ENCODE measurements at places on chromosomes 7 and 10.

GRCh38 chr7:154672659-154673415, 330.1 kb downstream of the PAXIP1 start:
- DNase-seq: no peak

- no peak for DNase-seq
These were observed 95.1 kb downstream of the ETV1 start for GRCh38 chr7:13894377-13894776.

- DNase-seq: no peak
These were observed 36.4 kb downstream of the GDI2 start for GRCh38 chr10:5776881-5777197.

DNA sequence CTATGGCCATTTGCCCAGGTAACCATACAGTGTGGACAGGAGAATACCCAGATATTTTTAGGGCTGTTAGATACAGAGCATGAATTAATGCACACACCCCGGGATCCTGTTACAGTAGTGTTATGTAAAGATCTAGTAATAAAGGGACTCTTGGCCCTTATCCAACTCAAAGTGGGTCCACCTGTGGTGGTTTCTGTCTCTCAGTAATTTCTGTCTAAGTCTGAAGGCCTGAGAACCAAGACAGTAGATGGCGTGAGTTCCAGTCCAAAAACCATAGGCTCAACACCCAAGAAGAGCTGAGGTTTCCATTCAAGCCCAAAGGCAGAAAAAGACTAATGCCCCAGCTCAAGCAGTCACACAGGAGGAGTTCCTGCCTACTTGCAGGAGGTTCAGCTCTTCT, 277.7 kb downstream of the ZEB1 start:
- DNase-seq: no peak

GRCh38 chr7:11373546-11374142, 400.0 kb downstream of the PHF14 start:
- DNase-seq: no peak

- DNase-seq: no peak
These were observed 63.3 kb upstream of the PAPSS2 start for GRCh38 chr10:87596351-87596750.

DNA sequence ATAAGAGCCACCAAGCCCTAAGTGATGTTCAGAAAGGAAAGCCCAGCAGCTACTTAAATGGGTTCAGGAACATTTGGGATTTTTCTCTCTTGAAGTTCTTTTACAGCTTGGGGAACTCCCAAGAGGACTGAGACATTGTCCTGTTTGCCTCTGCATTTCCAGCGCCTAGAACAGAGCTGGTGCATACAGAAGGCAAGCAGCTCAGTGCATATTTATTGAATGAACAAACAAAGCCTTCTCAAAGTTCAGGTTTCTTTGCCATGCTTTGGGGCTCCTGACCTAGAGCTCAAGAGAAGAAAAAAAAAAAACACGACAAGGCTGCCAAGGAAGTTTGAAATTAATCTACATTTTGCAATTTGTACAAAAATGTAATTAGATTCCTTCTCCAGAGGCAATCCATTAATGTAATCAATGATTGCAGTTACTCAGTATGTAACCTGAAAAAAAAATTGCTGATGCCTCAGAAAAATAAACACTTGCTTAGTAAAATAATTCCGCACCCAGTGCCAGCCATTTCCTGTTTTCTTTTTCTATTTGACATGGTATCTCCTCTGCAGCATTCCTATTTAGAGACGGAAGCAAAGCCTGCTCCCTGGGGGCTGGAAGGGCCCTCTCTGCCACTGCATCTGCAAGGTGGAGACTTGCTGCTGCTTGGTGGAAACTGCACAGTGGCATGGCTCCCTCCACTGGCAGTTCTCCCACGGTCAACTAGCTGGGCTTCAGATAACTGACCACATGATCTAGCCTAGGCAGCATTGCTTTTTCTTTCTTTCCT, 157.3 kb downstream of the TMEM178B start:
- DNase-seq: no peak

DNA sequence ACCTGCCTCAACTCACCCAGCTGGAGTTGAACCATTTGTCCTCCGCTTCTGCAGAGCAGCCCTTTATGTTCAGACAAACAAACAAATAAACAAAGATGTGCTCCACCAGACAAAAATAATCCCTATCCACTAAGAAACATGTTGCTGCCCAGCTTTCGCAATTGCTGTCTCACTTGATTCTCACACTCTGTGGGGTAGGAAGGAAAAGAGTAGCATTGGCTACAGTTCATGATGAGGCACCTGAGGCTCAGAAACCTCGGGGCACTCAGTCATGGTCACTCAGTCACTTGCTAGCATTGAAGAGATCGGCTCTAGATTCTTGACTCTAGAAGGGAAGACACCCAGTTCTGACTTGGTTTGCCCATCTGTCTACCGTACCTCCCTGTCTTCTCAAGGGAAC, 88.0 kb upstream of the ZMIZ1 start:
- no peak for DNase-seq
